Stimulated activated CD4-positive, alpha-beta T cell treated with anti-CD3 and anti-CD28 coated beads, Interleukin-15, amount 100 ng/mL, for 1 hour (primary cell): ENCODE measurements at places on chromosomes 11 and 22.

- DNase-seq = no peak
Measured at GRCh38 chr11:464316-464715, 14.2 kb downstream of the PTDSS2 start.

GRCh38 chr22:38426628-38427027 is 28.4 kb downstream of the KCNJ4 start:
- no peak for DNase-seq

DNA sequence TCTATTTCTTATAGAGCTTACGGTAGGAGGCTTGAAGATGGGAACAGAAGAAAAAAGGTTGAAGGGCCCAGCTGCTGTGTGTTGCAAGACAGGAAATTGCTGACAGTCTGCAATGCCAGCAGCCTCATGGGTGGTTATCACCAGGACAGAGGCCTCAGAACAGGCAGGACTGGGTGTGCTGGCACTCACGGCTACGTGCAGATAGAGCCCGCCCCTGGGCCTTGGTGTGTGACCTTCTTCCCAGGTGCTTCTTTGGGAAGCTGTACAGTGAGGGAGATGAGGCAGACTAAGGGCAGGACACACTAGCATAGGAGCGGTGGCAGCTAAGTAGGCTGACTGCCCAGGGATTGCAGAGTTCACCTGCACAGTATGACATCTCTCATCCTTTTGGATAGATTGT is 12.6 kb downstream of the PRAME start:
- no peak for DNase-seq

DNA sequence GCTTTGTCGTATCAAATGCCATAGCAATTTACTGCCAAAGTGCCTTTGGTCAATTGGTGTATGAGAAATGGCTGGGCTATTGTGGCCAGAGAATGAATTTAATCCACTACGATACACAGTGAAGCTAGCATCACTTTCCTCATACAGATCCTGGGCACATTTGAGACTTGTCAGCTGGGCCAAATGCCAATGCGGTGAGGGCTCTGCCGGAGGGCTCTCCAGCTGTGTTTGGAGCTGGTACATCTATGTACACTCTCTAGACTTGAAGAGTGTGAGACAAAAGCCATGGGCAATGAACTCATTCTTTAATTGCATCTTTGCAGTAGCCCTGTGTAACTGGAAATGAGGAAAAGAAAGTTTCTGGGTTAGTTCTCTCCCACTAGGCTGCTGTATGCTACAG is 1052.9 kb downstream of the NTM start:
- no peak for DNase-seq

GRCh38 chr22:35177811-35178210 is 79.5 kb upstream of the HMGXB4 start:
- no peak for DNase-seq

- no peak for DNase-seq
Measured at GRCh38 chr22:37179622-37180420, 8.2 kb downstream of the C1QTNF6 start.

DNA sequence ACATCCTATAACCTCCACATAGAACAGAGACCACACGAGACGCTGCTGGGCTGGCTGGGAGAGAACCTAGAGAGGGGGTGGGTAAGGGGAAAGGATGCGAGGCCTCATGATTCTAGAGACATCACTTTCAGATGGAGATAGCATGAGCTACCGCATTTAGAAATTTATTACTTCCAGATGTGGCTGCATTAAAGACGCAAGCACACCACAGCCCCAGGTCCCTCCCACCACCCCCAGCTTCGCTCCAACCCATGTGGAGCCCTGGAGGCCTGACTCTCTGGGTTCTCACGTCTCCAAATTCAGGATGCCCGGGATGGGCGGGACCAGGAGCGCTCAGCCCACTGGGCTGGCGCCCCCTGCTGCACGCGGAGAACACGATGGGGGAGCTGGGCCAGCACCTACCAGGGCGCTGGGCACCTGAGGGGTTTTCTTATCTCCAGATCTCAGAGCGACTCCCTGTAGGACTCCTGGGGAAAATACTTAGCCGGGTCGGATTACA is 13.6 kb downstream of the MRPL21 start:
- DNase-seq = no peak

DNA sequence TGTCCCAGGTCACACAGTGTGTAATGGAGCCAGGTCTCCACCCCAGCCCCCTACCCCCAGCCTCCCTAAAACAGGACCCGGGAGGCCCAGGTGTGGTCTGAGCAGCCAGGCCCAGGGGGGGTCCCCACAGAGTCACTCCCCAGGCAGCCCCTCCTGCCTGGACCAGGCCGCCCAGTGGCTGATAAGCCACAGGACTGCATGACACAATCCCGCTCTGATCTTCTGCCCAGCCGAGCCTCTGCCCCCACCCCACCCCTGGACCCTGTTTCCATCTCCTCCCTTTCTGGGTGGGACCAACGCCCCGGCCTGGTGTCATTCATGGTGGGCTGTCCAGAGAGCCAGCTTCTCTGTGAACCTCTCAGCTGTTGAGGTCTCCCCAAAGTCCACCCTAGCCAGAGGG is 7.8 kb upstream of the LIF start:
- no peak for DNase-seq

DNA sequence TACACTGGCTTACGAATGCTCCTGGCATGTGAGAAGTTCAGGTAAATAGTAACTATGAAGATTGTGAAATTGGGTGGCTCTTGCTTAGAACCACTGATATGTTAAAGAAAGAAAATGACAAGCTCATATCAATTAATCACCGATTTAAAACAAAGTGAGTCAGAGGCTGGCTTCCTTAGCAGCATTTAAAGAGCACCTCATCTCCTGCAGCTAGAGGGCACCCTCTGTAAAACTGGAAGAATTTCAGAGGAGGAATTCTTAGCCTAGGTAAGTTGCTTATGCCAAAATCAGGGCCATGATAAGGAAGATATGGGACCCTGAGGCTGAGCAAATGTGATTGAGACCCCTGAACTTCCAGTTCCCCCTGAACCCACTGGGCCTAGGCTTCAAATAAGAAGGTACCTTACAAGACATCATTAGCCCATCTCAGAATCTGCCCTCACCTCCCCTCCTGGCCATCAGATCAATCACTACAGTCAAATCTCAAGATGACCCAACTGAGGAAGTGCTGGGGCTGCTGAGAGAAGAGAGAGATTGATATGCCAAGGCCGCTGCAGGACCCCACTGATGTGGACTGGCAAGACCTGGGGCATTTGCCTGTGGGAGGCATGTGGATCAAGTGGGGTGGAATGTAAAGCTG is 8.6 kb upstream of the CD3E start:
- no peak for DNase-seq

GRCh38 chr22:20437613-20438426 is at the start of gene SCARF2:
TSS of gene SCARF2 (minus strand) at chr22:20437825. CDS start at chr22:20437754, 71 bp downstream.
- no peak for DNase-seq

DNA sequence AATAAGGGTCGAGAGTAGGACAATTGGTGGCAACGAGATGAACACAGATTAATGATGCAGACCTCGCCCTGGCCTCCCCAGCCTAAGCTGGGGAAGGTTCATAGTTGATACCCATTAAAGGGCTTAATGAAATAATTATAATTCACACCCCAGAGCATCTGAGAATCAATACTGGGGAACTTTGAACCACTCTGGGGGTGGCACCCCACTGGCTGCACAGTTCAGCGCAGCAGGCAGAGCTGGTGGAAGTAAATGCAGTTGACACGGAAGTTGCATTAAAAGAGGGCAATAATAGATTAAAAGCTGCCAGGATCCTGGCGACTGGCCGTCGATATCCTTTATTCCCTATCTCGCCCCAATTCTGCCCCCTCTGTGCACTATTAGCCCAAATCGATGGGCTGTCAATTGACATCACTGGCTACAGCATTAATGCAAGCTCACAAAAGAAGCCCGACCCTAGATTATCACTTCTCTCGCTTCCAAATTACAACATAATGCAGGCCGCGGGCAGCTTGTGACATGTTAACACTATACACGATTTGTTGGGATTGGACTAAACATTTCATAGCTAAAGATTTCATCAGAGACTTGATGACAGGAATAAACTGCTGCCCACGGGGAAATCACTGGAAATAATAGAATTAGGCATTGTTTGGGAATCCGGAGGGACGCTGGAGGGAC is 14.5 kb downstream of the HSPA8 start:
- DNase-seq = no peak

DNA sequence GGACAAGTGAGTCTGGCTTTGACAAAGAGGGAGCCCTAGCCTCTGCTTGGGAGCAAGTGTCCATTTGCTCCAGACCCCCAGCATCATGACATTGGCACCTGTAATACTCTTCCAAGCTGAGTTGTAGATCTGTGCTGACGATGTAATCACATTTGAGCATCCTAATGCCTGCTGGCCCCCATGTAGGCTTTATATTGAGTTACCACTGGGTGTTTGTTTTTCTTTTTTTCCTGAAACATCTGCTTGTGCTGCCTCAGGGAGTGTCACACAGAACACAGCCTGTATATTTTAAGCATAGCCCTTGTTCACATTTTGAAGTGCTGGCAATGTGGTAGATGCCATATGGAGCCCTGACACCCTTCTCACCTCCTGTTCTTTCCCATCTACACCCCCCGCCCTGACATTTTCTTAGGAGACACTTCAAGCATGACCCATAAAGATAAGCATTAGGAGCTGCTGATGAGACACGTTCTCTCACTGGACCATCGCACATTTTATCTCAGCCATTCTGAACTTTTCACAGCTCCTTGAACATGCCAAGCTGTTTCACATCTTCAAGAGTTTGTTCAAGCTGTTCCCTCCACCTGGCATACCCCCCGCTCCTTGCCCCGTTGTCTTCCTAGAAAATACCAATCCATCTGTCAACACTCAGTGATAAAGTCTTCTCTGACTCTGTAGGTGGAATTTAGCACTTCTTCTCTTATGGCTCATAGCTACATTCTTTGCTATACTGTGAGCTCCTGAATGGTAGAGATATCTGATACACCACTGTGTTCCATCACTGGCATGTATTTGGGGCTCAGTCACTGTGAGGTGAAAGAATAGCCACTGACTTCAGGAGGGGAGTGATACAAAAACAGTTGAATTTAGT is 128.7 kb downstream of the TRIM44 start:
- DNase-seq = no peak

DNA sequence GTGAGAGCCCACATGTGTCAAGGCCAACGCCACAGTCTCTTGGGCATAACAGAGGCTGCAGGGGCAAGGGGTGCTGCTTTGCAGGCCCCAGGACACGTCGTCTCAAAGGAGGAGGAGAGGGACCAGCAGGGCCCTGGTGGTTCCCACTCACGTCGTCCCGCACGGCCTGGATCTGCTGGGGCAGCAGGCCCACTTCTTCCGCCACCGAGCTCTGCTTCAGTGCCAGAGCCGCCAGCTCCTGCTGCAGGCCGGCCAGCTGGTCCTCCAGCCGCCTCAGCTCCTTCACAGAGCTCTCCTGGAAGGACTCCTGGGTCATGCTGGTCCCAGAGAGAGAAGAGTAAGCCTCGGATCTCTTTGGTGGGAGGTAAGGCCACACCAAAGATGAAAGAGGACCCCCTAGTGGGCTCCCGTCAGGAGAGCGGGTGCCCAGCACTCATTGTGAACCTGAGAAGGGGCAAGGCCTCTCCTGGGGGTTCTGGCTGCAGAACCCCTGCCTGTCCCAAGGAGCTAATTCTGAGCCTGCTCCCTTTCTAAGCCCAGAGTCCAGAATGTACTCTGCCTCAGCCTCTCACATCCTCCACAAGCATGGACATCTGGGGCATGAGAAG is 15.6 kb downstream of the SUN2 start:
- no peak for DNase-seq

- DNase-seq = no peak
Measured at GRCh38 chr11:118115048-118115447, 28.3 kb upstream of the SMIM35 start.

GRCh38 chr11:123321636-123322035 is 108.4 kb upstream of the GRAMD1B start:
- DNase-seq = no peak

- no peak for DNase-seq
Measured at GRCh38 chr11:113690619-113691569, 15.2 kb downstream of the TMPRSS5 start.

DNA sequence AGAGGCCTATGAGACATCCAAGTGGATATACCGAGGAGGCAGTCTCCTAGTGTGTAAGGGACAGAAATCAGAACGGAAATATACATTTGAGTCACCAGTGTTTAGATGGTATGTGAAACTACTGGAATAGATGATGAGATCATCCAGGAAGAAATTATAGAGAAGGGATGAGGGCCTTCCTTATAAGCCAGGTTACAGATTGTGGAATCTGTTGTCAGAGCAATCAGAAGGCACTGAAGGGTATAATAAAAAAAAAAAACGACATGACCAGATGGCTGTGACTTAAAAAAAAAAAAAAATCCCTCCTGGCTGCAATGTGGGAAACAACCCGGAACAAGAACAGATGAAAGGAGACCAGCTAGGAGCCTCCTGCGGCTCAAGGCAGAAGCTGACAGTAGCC is 2.7 kb downstream of the MAJIN start:
- no peak for DNase-seq

- no peak for DNase-seq
Measured at GRCh38 chr11:79439410-79439885, 1.4 kb downstream of the TENM4 start.

DNA sequence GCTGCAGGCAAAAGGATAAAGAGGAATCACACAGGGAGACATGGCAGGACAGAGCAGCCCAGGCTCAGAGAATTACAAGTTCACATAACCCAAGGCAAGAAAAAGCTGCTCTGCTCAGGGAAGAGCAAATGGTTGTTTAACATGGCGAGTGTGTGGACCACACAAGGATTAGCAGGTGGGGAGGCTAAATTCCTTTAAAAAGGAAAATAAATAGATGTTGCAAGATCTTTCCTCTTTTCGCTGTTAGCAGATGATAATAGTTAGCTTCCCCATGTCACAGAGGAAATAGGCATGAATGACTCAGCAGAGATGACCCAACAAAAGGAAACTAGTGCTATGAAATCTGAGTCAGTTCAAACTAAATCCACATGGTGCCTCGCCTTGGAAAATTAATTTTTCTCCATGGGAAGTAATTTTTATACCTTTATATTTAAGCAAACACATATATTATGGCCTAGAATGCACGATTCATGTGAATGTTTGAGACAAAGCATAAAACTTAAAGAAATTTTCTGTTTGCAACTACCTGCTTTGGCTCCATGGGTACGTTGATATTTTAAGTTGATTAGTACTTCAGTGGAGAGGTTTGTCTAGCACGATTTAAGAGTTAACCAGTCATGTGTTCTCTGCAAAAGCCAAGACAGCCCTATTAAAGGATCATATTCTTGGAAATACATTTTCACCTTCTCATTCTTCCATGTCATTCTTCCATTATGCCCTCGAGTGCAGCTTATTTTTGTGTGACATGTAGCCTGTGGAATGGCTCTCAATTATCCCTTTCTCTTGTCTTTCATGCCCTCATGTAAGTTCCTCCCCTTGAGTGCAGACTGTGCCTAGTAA is 38.5 kb upstream of the FJX1 start:
- no peak for DNase-seq

- DNase-seq = no peak
Measured at GRCh38 chr11:42012271-42012670, 552.8 kb upstream of the LRRC4C start.

GRCh38 chr22:19994851-19995610 is 21.6 kb downstream of the ARVCF start:
- no peak for DNase-seq
